Kidney (tissue), 22 donors: ENCODE measurements at places on chromosomes 16 and 17. TPM values are rescaled to one million over a fixed set of nuclear protein-coding genes. Genes with fewer than 3 reads are reported as not detected.

GRCh38 chr16:67277999-67278772 is 1.1 kb upstream of the PLEKHG4 start:
- no peaks in the 10 kb centered on the region for H3K27me3 ChIP-seq

DNA sequence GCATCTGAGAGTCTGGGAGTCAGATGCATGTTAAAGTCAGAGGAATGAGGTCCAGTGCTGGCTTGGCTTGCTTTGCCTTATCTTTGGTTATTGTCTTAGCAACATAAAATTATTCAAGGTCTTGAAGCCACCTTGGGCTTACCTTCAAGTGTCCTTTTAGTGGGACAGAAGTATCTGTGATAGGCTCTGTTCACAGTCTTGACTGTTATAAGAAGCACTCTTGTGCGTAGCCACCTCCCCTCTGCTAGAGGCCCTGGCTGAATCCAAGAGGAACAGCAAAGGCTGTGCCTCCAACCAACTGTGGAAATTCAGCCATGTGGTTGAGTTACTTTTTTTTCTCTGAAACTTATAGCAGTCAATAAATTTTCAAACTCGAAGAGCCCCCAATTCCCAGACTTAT is 8.6 kb upstream of the MAP3K3 start:
- no peak overlapping the region for H3K4me3 ChIP-seq
- H3K36me3 ChIP-seq, result peaks cover 1% of the 10 kb centered on the region
- no peak for DNase-seq
- no peaks in the 10 kb centered on the region for H3K4me1 ChIP-seq

DNA sequence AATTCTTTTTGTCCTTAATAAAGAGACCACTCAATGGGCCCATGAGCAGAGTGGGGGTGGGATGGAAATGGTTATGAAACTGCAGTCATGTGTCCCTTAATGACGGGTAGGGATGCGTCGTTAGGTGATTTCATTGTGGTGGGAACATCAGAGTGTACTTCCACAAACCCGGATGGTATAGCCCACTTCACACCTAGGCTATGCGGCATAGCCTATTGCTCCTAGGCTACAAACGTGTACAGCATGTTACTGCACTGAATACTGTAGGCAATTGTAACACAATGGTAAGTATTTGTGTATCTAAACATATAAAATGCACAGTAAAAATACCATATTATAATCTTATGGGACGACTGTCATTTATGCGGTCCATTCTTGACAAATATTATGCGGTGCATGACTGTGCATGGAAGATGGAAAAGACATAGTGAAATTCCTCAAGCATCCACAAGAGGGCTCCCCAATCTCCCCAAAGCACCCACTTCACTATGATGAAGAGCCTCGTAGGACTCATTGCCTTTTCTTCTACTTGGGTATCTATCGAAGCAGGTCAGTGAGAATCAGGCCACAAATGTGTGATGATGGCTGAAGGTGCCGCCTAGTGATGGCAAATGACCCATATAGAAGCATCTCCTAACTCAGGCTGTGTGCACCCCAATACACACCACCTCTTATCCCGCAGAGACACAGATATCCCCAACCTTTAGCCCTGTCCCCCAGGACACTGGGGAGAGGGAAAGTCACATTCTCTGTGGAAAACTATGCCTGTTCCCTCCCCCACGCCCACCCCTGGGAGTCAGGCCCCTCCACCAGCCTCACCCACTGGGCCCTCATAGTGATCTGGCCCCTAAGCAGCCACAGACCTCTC is 43.5 kb downstream of the TBX21 start:
- H3K4me1 ChIP-seq, result no peaks in the 10 kb centered on the region
- peaks cover 6% of the 10 kb centered on the region for H3K27me3 ChIP-seq
- no peak overlapping the region for H3K4me3 ChIP-seq
- no peak for DNase-seq
- no peaks in the 10 kb centered on the region for H3K36me3 ChIP-seq
- no peak overlapping the region for H3K27ac ChIP-seq

- no peaks in the 10 kb centered on the region for H3K36me3 ChIP-seq
- H3K4me1 ChIP-seq, result no peaks in the 10 kb centered on the region
- no peak overlapping the region for H3K4me3 ChIP-seq
- H3K27me3 ChIP-seq, result no peaks in the 10 kb centered on the region
- H3K27ac ChIP-seq, result no peak overlapping the region
Measured at GRCh38 chr16:9072806-9073341, 18.6 kb upstream of the HAPSTR1 start.

DNA sequence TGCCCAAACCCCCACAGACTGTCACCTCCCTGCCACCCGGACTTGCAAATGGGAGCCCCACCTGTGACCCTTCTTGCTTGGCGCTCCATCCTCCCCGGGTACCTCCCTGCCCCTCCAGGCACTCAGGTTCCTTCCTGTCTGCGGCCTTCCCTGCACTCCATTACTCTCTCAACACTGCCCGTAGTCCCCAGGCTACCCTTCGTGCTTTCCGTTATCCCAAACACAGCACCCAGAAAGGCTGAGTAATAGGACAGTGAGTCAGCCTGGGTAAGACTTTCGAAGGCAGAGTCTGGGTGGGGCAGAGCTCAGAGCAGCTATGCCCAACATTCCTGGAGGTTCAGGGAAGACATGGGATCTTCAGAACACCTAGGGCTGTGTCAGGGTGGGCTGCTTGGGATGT is 16.6 kb upstream of the C16orf74 start:
- H3K27me3 ChIP-seq, result no peaks in the 10 kb centered on the region
- H3K4me3 ChIP-seq, result no peak overlapping the region
- H3K27ac ChIP-seq, result no peak overlapping the region
- no peaks in the 10 kb centered on the region for H3K36me3 ChIP-seq

DNA sequence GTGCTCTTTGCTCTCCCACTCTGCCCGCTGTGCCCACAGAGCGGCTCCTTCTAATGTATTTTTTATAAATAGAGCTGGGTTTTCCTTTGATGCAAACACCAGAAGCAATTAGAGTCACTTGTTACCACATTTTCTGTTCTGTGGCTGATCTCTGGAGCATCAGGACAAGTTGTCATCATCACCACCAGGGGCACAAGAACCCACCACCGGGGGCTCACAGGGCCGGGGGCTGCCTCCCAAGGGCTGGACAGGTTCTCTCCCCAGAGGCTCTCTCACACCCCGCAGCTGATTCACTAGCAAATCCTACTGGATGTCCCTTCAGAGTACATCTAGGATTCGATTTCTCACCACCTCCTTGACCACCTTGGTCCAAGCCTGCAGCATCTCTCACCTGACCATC is 18.5 kb downstream of the C16orf82 start:
- H3K4me3 ChIP-seq, result no peak overlapping the region
- H3K27ac ChIP-seq, result no peak overlapping the region
- no peaks in the 10 kb centered on the region for H3K27me3 ChIP-seq

- no peaks in the 10 kb centered on the region for H3K4me1 ChIP-seq
- H3K27me3 ChIP-seq, result no peaks in the 10 kb centered on the region
- H3K36me3 ChIP-seq, result no peaks in the 10 kb centered on the region
- DNase-seq, result peak; percentile 86
- H3K27ac ChIP-seq, result no peak overlapping the region
Measured at GRCh38 chr16:84933774-84934631, 77.3 kb downstream of the ZDHHC7 start.

GRCh38 chr17:61967729-61968128 is 39.9 kb upstream of the INTS2 start:
- H3K36me3 ChIP-seq, result peaks cover 26% of the 10 kb centered on the region
- no peak for DNase-seq
- H3K4me3 ChIP-seq, result no peak overlapping the region

DNA sequence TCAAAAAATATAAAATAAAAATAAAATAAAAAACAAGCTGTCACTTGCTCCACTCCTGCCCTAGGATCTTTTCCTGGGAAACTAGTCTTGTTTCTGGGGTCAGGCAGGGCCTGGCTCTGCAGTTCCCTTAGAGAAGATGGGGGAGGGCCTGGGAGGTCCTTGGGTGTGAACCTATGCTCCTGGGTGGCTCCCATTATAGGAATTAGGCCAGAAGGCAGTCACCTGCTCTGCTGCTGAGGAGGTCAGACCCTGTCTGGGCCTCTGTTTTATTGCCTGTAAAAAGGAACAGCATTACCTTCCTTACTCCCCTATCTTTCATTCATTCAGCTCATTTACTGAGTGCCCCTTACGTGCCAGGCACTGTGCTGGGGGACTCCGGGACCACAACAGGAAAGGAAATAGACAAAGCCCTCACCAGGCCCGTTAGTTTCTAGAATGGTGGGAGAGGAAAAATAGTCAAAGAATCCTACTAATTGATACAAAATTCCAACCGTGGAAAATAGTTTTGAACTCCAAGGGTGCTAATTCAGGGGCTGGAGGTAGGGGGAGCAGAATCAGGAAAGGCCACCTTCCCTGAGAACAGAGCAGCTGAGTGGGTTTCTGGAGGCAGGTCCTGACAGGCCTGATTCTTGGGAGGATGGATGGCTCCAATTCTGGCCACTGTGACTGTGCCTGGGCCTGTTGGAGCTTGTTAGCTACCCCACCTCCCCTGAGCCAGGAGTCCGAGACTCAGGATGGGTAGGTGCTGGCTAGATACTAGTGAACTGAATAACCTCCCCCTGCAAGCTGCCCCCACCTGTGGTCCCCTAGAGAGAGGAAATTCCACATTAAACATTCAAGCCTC is 1.3 kb upstream of the SLC46A1 start:
- no peak overlapping the region for H3K4me3 ChIP-seq
- H3K27me3 ChIP-seq, result no peaks in the 10 kb centered on the region
- no peaks in the 10 kb centered on the region for H3K4me1 ChIP-seq
- H3K27ac ChIP-seq, result no peak overlapping the region
- DNase-seq, result no peak
- no peaks in the 10 kb centered on the region for H3K36me3 ChIP-seq

GRCh38 chr17:78479369-78479768 is 97.8 kb downstream of the DNAH17 start:
- H3K27me3 ChIP-seq, result no peaks in the 10 kb centered on the region
- H3K4me1 ChIP-seq, result no peaks in the 10 kb centered on the region
- DNase-seq, result no peak

GRCh38 chr17:78966123-78966813 is 13.5 kb downstream of the LGALS3BP start:
- no peak overlapping the region for H3K27ac ChIP-seq
- no peaks in the 10 kb centered on the region for H3K27me3 ChIP-seq
- DNase-seq, result no peak
- H3K4me3 ChIP-seq, result no peak overlapping the region
- no peaks in the 10 kb centered on the region for H3K36me3 ChIP-seq
- H3K4me1 ChIP-seq, result peaks cover 5% of the 10 kb centered on the region

GRCh38 chr16:47316442-47317015 is 144.3 kb downstream of the ITFG1 start:
- DNase-seq, result no peak
- no peaks in the 10 kb centered on the region for H3K36me3 ChIP-seq
- no peak overlapping the region for H3K4me3 ChIP-seq
- no peaks in the 10 kb centered on the region for H3K27me3 ChIP-seq
- H3K27ac ChIP-seq, result no peak overlapping the region

- no peak overlapping the region for H3K4me3 ChIP-seq
- H3K36me3 ChIP-seq, result no peaks in the 10 kb centered on the region
- no peaks in the 10 kb centered on the region for H3K4me1 ChIP-seq
- peak overlapping the region; percentile 76 for H3K27ac ChIP-seq
- H3K27me3 ChIP-seq, result no peaks in the 10 kb centered on the region
Measured at GRCh38 chr17:64327201-64327930, 63.3 kb downstream of the PECAM1 start.

- H3K4me1 ChIP-seq, result no peaks in the 10 kb centered on the region
- DNase-seq, result no peak
- no peak overlapping the region for H3K4me3 ChIP-seq
- no peak overlapping the region for H3K27ac ChIP-seq
- no peaks in the 10 kb centered on the region for H3K36me3 ChIP-seq
Measured at GRCh38 chr16:86868070-86868469, 289.7 kb downstream of the FOXL1 start.

- no peaks in the 10 kb centered on the region for H3K27me3 ChIP-seq
- H3K36me3 ChIP-seq, result no peaks in the 10 kb centered on the region
- no peak overlapping the region for H3K4me3 ChIP-seq
- no peak overlapping the region for H3K27ac ChIP-seq
Measured at GRCh38 chr16:22188595-22189442, 17.3 kb upstream of the EEF2K start.

- no peaks in the 10 kb centered on the region for H3K27me3 ChIP-seq
- DNase-seq, result no peak
- no peak overlapping the region for H3K27ac ChIP-seq
- H3K4me1 ChIP-seq, result no peaks in the 10 kb centered on the region
- no peaks in the 10 kb centered on the region for H3K36me3 ChIP-seq
- H3K4me3 ChIP-seq, result no peak overlapping the region
Measured at GRCh38 chr17:52297230-52298010, 138.9 kb upstream of the CA10 start.

DNA sequence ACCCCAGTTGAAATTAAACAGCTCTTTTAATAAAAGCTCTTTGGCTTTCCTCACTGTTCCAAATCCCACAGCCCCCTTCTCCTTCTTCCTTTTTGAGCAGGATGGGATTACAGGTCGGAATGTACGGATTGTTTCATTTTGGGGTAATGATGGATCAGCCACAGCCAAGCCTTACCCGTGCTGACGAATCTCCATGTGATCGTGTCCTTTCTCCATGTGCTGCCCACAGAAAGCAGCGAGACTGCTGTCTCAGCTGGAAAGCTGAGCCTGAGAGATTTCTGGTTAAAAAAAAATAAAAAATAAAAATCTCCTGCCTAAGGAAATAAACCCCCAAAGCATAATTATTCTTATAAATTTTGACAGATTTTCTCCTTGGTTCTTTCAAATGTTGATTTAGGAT is 276.6 kb downstream of the CPPED1 start:
- peaks cover 4% of the 10 kb centered on the region for H3K4me1 ChIP-seq
- H3K4me3 ChIP-seq, result no peak overlapping the region
- H3K27ac ChIP-seq, result no peak overlapping the region
- no peak for DNase-seq
- H3K36me3 ChIP-seq, result peaks cover 11% of the 10 kb centered on the region
- no peaks in the 10 kb centered on the region for H3K27me3 ChIP-seq

DNA sequence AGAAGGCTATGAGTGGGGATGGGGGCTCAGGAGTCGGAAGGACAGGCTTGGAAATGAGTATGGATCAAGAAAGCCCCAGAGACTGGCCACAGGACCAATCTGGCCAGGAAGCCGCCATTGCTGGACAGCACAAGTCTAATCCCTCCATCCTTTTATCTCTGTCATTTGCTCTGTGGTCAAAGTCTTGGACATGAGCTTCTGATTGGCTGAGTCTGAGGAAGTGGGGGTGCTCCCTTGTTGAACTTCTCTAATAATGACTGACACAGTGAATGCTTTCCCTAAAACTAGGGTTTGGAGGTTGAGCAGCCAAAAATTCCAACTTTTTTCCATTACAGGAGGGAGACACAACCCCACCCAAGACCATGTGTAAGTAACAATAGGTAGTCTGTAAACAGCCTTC is 97.4 kb downstream of the MARF1 start:
- DNase-seq, result no peak
- H3K4me1 ChIP-seq, result no peaks in the 10 kb centered on the region
- no peaks in the 10 kb centered on the region for H3K36me3 ChIP-seq
- no peak overlapping the region for H3K27ac ChIP-seq
- H3K27me3 ChIP-seq, result no peaks in the 10 kb centered on the region

Gene NLRP1
- total RNA-seq, result 19.6 TPM

Gene SKA2
- total RNA-seq, result 29.2 TPM

Gene SEC14L1
- 157 TPM for total RNA-seq

Gene ARHGAP23
- 53.8 TPM for total RNA-seq

Gene ACE
- 4.3 TPM for total RNA-seq

Gene PDE6G
- 3.2 TPM for total RNA-seq

Gene ABCA9
- total RNA-seq, result 2.0 TPM
